ENCODE measurements at places on chromosomes 3 and 15. TPM values are rescaled to one million over a fixed set of nuclear protein-coding genes. Genes with fewer than 3 reads are reported as not detected.

Gene NCEH1
- 1.7 TPM for total RNA-seq

Gene ST6GAL1
- 16.7 TPM for total RNA-seq

Gene CLEC3B
- total RNA-seq, result 54.6 TPM

Gene NTRK3
- total RNA-seq, result 7.2 TPM

GRCh38 chr3:149713730-149714654 is 38.3 kb downstream of the COMMD2 start:
- DNase-seq, result no peak

DNA sequence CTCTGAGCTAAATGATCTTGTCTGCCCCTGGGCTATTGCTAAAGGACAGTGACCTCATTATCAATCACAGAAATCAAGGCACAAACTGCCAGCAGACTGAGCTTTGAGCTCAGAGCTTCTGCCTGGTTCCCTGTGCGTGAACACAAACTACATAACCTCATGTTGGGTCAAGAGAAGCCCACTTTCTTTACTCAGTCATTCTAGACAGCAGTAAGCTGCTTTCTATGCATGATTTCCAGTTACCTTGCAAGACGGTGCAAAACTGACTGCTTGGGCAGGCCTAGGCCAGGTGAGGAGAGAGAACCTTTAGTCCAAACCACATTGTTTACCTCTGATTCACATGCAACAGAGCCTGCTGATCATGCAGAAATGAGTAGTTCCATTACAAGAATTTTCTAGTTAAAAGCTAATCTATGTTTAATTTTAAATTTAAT is 75.1 kb downstream of the ARRDC4 start:
- no peak for DNase-seq

DNA sequence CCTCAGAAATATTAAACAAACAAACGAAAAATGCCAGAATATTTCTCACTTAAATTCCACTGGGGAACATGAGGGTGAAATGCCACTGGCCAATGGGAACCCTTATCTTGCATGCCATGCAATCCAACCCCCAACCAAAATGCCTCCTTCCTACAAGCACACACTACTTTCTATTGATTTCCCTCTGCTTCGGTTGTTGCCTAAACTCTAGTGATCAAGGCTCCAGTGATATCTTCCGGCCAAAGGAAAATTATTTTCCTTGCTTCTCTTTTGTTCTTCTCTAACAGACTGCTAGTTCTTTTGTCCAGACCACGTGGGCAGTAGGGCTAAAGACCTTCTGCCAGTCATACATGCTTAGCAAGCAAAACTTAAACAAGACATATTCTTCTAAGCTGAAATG is 115.7 kb downstream of the TMCC1 start:
- no peak for DNase-seq

- no peak for DNase-seq
These were observed 172.8 kb upstream of the C2CD4B start for GRCh38 chr15:62337934-62338333.

- no peak for DNase-seq
These were observed 59.3 kb downstream of the RYR3 start for GRCh38 chr15:33369941-33370622.

- DNase-seq, result no peak
These were observed 90.9 kb downstream of the TP63 start for GRCh38 chr3:189721873-189722665.

DNA sequence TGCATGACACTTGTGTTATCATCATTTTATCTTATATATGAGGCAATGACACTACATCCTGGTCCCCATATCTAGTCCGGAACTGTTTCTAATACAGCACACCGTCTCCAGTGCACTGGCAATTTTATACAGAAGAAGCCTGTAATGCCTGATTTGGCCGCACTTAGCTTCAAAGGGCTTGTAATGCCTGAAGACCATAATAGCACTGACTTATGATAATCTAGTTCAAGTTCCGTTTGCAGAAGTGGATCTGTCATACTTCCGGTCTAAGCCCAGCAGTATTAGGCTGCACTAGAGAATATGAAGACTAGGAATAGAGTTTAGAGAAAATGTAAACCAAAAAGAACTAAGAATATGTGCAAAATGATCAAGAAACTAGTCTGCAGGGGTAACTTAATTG is 1.3 kb downstream of the BNIP2 start:
- no peak for DNase-seq

- DNase-seq, result no peak
These were observed 785.1 kb downstream of the EDEM1 start for GRCh38 chr3:5972586-5972985.

GRCh38 chr3:123750659-123751420 is 133.3 kb downstream of the MYLK start:
- DNase-seq, result no peak

All from skin of body (tissue), 3 donors.